ENCODE measurements at places on chromosomes 2 and 18. TPM values are rescaled to one million over a fixed set of nuclear protein-coding genes. Genes with fewer than 3 reads are reported as not detected.

REG3G gene
- 0.86 TPM for total RNA-seq

- DNase-seq = peak; percentile 38
- H3K4me3 ChIP-seq = no peak overlapping the region
- H3K27me3 ChIP-seq = peaks cover 18% of the 10 kb centered on the region
- H3K36me3 ChIP-seq = no peaks in the 10 kb centered on the region
Observed at GRCh38 chr2:26521054-26521912, 43.4 kb upstream of the OTOF start.

MARS2 gene
- total RNA-seq = 14.4 TPM

DNA sequence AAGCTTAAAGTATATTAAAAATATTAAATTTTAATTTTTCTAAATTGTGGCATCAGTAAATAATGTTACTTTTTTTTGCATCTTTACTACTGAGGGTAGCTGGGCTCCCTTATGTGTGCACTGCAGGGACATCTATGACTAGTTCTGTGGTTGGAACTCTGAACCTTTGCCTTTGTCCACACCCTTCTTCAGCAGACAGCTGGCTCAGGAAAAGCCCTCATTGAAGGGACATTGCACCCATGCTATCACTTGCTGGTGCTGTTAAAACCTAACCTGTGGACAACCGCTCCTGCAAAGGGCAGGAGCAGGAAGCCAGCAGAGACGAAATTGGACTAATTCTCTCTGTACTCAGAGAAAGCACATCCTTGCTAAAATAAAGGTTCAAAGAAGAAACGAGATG lies 30.1 kb downstream of the MOCOS start:
- no peaks in the 10 kb centered on the region for H3K27me3 ChIP-seq
- DNase-seq = no peak
- H3K4me1 ChIP-seq = no peaks in the 10 kb centered on the region

DNA sequence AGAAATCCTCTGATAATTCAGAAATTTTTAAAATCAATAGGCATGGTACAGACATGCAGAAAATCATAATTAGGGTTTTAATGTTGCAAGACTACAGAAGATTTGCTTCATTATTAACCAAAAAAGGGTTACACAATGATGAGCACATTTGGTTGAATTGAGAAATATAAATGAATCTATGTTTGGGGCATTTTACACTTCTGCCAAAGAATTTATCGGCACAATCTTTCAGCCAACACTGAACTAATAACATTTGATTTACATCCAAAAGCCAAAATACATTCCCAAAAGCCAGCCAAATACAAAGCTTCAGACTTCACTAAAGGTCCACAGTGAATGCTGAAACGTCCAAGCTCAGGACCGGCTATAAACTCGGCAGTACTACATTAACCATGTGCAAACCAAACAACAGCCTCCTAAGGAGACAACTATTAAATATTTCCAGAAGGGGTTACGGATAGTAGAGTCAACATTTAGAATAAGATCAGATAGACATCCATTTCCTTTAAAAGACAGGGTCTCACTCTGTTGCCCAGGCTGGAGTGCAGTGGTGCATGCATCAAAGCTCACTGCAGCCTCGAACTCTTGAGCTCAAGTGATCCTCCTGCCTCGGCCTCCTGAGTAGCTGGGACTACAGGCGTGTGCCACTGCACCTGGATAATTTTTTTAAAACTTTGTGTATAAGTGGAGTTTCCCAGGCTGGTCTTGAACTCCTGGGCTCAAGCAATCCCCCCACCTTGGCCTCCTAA lies 29.4 kb downstream of the SPRED2 start:
- H3K27ac ChIP-seq = no peak overlapping the region
- H3K27me3 ChIP-seq = no peaks in the 10 kb centered on the region
- no peak overlapping the region for H3K4me3 ChIP-seq

- DNase-seq = no peak
- H3K36me3 ChIP-seq = no peaks in the 10 kb centered on the region
- no peaks in the 10 kb centered on the region for H3K27me3 ChIP-seq
- H3K27ac ChIP-seq = no peak overlapping the region
Observed at GRCh38 chr2:135532581-135532980, 1.3 kb downstream of the R3HDM1 start.

RAB17 gene
- total RNA-seq = 41.8 TPM

CKAP2L gene
- total RNA-seq = 27.5 TPM

RAB31 gene
- 46.9 TPM for total RNA-seq

DNA sequence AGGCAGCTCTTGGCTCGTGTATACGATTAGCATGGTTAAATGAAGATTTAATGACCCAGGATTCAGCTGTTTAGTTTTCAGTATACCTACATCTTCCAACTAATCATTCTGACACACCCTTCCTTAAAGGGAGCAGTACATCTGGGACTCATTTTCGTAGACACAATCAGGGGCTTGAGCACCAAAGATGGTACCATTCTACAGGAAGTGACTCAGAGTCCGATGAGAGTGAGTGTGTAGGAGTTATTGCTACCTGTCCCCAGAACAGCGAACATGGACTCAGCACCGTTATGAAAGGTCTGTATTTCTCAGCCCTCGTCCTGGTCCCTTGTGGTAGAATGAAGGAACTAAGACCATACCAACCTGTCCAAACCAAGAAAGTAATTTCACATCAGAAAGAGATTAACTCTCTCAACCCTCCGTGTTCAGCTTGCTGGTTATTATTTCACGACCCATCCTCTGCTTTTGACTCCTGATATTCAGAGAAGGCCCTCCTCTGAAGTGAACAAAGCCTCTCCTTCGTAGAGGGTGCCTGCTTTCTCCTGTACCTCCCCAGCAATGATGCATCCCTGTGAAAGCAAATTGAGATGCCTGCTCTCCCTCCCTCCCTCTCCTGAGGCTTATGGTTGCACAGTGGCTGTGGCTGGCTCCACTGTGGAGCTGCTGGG lies 214.8 kb downstream of the MTX2 start:
- no peak overlapping the region for H3K4me3 ChIP-seq
- no peaks in the 10 kb centered on the region for H3K27me3 ChIP-seq
- H3K4me1 ChIP-seq = no peaks in the 10 kb centered on the region
- H3K27ac ChIP-seq = no peak overlapping the region

UGT1A5 gene
- not detected for total RNA-seq

DLX1 gene
- total RNA-seq = 2.0 TPM

- no peak overlapping the region for H3K27ac ChIP-seq
- H3K4me3 ChIP-seq = no peak overlapping the region
- H3K36me3 ChIP-seq = no peaks in the 10 kb centered on the region
- H3K4me1 ChIP-seq = no peaks in the 10 kb centered on the region
- no peak for DNase-seq
Observed at GRCh38 chr2:2823061-2823753, 492.1 kb upstream of the MYT1L start.

DNA sequence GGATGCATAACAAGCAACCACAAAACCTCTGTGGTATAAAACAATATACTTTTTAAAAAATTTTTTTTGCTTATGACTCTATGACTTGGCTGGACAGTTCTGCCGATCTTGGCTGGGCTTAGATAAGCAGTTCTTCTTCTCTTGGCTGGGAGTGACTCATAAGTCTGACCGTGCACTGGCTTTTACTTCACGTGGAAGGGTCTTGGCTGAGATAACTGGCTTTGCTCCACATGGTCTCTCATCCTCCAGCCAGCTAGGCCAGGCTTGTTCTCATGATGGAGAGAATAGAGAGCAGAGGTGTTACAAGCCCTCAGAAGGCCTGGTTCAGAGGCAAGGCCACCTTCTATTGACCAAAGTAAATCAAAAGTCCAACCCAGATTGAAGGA lies 178.9 kb upstream of the SERPINE2 start:
- H3K4me1 ChIP-seq = peaks cover 23% of the 10 kb centered on the region
- H3K36me3 ChIP-seq = no peaks in the 10 kb centered on the region
- DNase-seq = no peak
- H3K27me3 ChIP-seq = no peaks in the 10 kb centered on the region
- no peak overlapping the region for H3K27ac ChIP-seq

MOGAT1 gene
- total RNA-seq = 0.22 TPM

CACNB4 gene
- total RNA-seq = 2.0 TPM

SLC16A14 gene
- total RNA-seq = 7.9 TPM

DES gene
- total RNA-seq = 4.2 TPM

DYSF gene
- total RNA-seq = 0.89 TPM

SLC14A1 gene
- not detected for total RNA-seq

- no peaks in the 10 kb centered on the region for H3K27me3 ChIP-seq
- H3K27ac ChIP-seq = no peak overlapping the region
- no peaks in the 10 kb centered on the region for H3K36me3 ChIP-seq
- no peak overlapping the region for H3K4me3 ChIP-seq
- H3K4me1 ChIP-seq = peaks cover 27% of the 10 kb centered on the region
- DNase-seq = no peak
Observed at GRCh38 chr2:240917009-240917683, 11.0 kb downstream of the CROCC2 start.

IL1RN gene
- total RNA-seq = 0.25 TPM

ASTL gene
- total RNA-seq = 0.34 TPM

DNA sequence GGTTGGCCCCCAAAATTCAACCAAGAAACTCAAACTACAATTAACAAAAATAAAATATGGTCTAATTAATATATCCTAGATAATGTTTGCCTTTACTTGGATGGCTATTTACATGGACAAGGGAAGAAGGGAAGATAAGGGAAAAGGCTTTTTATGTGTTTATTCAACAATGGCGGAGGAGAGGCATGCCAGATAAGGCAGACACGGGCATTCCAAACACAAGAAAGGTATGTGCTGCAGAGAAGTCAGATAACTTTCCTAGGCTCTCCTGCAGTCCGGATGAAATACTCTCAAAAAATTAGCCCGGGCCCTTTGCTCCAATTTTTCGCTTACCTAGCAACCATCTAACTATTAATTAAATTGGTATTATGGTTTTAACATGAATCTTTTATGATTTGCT lies 5.1 kb upstream of the TTR start:
- no peaks in the 10 kb centered on the region for H3K27me3 ChIP-seq
- no peak for DNase-seq
- H3K27ac ChIP-seq = no peak overlapping the region
- H3K4me3 ChIP-seq = no peak overlapping the region
- H3K36me3 ChIP-seq = no peaks in the 10 kb centered on the region

- no peaks in the 10 kb centered on the region for H3K27me3 ChIP-seq
- no peaks in the 10 kb centered on the region for H3K36me3 ChIP-seq
- no peak overlapping the region for H3K4me3 ChIP-seq
- DNase-seq = no peak
- H3K4me1 ChIP-seq = no peaks in the 10 kb centered on the region
Observed at GRCh38 chr2:151905963-151906632, 77.9 kb upstream of the ARL5A start.

GRCh38 chr2:109647636-109648035 lies 33.5 kb downstream of the SOWAHC start:
- H3K36me3 ChIP-seq = no peaks in the 10 kb centered on the region
- no peak overlapping the region for H3K4me3 ChIP-seq

DNA sequence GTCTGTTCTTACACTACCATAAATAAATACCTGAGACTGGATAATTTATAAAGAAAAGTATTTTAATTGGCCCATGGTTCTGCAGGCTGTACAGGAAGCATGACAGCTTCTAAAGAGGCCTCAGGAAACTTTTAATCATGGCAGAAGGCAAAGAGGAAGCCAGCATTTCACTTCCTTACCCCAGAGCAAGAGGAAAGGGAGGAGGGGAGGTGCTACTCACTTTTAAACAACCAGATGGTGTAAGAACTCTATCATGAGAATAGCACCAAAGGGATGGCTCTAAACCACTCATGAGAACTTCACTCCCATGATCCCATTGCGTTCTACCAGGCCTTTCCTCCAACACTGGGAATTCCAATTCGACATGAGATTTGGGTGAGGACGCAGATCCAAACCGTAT lies 344.4 kb upstream of the SLC39A10 start:
- H3K36me3 ChIP-seq = no peaks in the 10 kb centered on the region
- DNase-seq = no peak
- H3K4me1 ChIP-seq = no peaks in the 10 kb centered on the region
- H3K4me3 ChIP-seq = no peak overlapping the region
- H3K27ac ChIP-seq = no peak overlapping the region
- H3K27me3 ChIP-seq = no peaks in the 10 kb centered on the region

DNA sequence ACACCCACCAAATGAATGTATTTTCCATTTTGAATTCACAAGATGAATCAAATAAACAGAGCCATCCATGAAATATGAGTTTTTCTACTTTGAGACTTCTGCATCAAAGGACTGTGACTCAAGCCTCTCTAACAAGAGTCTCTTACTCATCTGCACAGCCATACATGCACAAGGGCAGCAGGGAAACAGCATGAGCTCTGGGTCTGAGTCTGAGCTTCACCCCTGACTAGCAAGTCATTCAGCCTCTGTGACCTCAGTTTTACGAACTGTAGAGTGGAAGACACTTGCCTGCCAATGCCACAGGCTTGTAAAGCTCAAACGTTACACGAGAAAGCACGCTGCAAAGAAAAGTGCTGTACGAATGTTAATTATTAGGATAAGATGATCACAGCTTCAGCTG lies 42.9 kb downstream of the MREG start:
- no peaks in the 10 kb centered on the region for H3K27me3 ChIP-seq
- no peak for DNase-seq
- H3K27ac ChIP-seq = no peak overlapping the region

- H3K27ac ChIP-seq = no peak overlapping the region
- no peak overlapping the region for H3K4me3 ChIP-seq
- H3K4me1 ChIP-seq = no peaks in the 10 kb centered on the region
Observed at GRCh38 chr2:149012545-149012944, 26.0 kb upstream of the LYPD6B start.
